Activated T-cell treated with anti-CD3 and anti-CD28 coated beads, Interleukin-2, amount 50 U/mL, for 1 hour (primary cell): ENCODE measurements at places on chromosomes 13 and 19.

GRCh38 chr13:42474954-42475353 is 99.0 kb upstream of the TNFSF11 start:
- no peak for DNase-seq

- no peak for DNase-seq
Measured at GRCh38 chr13:76890021-76890420, 3.8 kb upstream of the KCTD12 start.

GRCh38 chr13:81048026-81048461 is 707.1 kb upstream of the SPRY2 start:
- no peak for DNase-seq

DNA sequence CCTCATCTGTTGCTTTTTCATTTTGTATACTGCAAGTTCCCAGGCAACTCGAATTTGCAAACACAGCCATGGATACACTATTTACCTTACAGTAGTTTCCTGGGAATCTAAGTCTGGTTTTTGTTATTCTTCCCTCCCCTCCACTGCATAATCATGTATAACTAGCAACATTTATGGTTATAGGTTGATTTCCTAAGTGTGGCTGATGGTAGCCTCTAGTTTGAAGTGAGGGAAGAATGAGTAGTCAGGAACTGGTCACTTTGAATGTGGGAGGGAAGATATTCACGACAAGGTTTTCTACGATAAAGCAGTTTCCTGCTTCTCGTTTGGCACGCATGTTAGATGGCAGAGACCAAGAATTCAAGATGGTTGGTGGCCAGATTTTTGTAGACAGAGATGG is at the start of gene KCNRG:
TSS of gene KCNRG (plus strand) at position 187 of the 400 bp plus-strand sequence. CDS start at position 237, 50 bp downstream.
- no peak for DNase-seq

GRCh38 chr19:54517483-54517882 is 14.9 kb downstream of the LAIR2 start:
- DNase-seq: peak; percentile 51

DNA sequence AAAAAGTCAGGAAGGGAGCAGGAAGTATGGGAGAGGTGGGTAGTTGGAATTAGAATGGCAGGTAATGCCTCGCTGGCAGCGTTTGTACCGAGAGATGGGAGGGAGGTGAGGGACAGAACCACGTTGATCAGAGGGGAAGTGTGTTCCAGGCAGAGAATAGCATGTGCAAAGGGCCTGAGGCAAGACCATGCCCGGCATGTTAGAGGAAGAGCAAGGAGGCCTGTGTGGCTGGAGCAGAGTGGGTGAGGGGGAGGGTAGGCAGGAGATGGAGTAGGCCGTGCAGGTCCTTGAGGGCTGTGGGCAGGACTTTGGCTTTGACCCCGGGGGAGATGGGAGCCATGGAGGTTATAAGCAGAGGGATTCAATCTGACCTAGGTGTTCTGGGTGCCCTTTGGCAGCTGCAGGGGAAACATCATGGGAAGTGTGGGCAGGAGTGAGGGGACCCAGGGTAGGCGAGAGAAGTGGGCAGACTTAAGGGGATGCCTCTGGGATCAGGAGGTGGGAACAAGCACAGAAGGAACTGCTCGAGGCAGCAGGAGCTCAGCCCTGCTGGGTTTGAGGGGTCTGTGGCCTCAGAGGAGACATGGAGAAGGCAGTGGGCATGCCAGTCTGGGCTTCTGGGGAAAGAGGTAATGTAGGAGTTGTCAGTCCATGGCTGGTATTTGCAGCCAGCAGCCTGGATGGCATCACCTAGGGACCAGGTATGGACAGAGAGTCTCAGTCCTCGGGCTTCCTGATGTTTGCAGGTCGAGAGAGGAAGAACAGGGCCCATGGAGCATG is 48.8 kb downstream of the CD320 start:
- no peak for DNase-seq

GRCh38 chr19:31255831-31256592 is 93.2 kb downstream of the TSHZ3 start:
- no peak for DNase-seq

DNA sequence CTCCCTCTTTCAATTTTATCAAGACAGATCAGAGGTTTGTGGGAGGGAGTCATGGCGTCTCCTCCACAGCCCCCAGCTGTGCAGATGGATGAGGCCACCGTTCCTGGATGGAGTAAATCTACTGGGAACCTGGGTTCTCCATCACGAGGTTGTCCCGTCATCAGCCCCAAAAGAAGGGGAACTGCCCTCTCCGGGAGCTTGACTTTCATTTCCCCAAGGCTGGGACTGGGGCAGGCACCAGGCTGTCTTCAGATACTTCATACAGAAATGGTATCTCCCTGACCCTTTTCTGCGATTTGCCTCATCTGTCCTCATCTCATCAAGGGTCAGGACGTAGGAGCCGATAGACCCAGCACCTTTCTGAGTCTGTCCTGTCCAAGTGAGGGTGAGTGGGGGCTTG is 9.8 kb downstream of the LILRB2 start:
- DNase-seq: no peak

- DNase-seq: no peak
Measured at GRCh38 chr13:49454388-49455006, 10.4 kb downstream of the SETDB2 start.
